ENCODE measurements at places on chromosomes 4 and X.

GRCh38 chrX:28901637-28902036, 314.4 kb downstream of the IL1RAPL1 start:
- no peak for DNase-seq

DNA sequence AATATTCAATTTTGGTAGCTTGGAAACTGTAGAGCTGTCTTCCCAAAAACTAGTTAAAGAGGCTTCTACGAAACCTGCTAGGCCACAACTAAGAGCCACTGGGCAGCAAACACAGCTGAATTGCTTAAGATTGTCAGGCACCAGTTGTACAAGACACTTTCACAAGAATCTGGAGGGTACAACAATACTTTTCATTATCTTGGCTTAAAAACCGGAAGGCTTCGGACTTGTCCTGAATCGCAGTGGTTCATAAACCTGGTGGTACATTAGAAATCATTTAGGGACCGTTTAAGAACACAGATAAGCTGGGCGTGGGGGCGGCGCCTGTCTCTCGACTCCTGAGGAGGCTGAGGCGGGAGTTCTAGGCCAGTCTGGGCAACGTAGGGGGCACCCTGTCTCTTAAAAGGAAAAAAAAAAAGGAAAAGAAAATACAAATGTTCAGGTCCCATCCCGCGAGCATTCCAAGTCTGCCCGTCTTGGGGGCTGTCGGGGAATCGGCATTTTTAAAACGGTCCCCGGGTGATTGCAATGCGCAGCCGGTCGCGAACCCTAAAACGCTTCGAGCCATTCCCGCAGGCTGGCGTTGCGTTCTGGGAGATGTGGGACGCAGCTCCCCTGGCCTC, 763 bp downstream of the PYURF start:
- peak; percentile 19 for DNase-seq

- no peak for DNase-seq
Measured at GRCh38 chr4:1058198-1058996, 47.0 kb downstream of the FGFRL1 start.

GRCh38 chrX:56803850-56804681, 75.0 kb downstream of the NBDY start:
- DNase-seq: no peak

GRCh38 chrX:49249071-49249470, 13.8 kb downstream of the CCDC22 start:
- no peak for DNase-seq

DNA sequence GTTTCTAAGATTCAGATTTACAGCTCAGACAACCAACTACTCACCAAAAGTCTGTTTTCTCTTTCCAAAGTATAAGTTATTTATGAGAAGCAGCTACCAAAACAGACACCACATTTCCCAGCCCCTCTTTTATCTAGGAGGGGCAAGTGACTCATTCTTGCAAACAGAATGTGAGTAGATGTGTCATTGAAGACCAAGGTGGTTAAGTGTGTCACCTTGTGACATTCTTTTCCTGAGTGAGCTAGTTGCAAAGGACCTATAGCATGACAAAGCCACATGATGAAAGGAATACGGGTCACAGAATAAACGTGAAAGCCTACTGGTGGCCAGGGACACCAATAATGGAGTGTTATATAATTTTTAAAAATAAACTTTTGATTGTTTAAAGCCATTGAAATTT, 50.0 kb downstream of the SLC7A11 start:
- no peak for DNase-seq

DNA sequence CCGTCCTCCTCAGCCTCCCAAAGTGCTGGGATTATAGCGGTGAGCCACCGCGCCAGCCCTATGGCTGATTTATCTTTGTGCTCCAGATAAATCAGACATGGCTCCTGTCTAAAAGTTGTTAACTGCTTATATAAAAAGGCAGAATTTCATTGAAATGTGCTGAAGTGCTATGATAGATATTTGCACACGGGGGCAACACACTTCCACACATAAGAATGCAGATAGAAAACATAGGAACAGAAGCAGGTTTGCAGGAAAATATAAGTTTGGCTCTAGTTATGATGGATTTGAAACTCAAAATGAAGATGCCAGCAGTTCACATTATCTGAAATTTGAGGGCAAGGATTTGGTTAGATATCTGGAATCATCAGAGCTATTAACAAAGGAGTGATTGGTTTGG, 163.1 kb upstream of the SLITRK2 start:
- DNase-seq: no peak

DNA sequence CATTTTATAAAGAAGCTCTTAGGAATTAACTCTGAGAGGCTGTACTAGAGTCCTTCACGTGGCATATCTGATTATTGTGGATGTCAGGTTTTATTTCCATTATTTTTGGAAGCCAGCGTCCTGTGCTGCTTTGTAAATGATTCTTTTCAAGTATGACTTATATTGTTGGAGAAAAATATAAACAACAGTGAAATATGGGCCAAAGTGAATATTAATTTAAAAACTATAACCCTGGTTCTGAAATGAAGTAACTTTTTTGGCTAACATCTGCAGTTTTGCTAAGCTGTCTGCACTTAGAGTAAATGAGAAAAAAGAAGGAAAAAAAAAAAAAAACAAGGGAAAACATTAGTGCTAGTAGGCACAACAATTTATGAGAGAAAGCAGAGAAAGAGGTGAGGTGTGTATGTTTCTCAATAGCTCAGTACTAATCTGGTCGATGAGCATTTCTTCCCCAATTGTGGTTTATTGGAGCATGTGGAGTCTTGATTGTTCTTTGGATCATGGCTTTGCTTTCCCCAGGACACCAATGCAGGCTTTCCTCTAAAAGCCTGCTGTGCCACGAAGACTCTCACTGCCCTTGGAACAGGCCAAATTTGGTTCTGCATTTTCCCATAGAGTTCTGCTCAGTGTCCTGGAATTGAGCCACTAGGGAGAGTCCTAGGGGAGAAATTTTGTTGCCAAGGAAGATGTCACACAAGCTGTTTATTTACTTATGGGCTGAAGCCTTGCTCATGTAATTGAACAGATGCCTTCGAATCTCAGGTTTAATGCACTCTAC, 273.3 kb downstream of the DKK2 start:
- DNase-seq: no peak

DNA sequence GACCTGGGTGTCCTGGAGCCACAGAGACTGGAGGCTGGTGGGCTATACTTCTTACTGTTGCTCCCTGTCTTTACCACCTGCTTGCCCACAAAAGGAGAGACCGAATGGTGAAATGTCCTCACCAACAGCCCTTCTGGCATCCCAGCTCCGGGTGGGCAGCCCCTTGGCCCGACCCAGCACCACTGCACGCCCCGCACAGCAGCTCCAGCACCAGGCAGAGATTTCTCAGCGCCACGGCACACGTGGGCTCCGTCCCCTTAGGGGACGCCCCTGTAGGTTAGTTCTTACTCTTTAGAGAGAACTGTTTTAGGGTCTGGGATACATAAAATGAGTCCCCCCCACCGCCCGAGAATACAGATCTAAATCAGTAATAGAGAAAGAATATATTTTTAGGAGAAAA, 158.4 kb upstream of the MAB21L2 start:
- DNase-seq: no peak

DNA sequence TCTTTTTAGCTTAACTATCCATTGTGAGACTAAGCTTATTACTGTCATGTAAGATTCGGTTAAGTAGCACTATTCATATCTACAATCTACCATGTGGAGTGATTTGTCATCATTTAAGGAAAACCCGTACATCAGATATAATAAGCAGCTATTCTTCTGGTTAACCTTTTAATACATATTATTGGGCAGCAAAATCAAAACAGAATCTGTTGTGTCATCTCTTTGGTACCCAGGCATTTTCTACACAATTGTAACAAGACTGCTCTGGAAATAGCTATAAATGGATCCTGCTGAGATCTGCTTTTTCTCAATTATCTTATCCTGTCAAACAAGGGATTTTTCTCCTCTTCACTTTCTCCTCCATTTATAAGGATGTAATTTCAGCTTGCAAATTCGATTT, 521.5 kb upstream of the MAGEB2 start:
- no peak for DNase-seq

GRCh38 chr4:139441029-139441428, 12.9 kb upstream of the RAB33B start:
- DNase-seq: no peak

- DNase-seq: no peak
Measured at GRCh38 chrX:69627744-69628143, 11.8 kb downstream of the EDA start.

DNA sequence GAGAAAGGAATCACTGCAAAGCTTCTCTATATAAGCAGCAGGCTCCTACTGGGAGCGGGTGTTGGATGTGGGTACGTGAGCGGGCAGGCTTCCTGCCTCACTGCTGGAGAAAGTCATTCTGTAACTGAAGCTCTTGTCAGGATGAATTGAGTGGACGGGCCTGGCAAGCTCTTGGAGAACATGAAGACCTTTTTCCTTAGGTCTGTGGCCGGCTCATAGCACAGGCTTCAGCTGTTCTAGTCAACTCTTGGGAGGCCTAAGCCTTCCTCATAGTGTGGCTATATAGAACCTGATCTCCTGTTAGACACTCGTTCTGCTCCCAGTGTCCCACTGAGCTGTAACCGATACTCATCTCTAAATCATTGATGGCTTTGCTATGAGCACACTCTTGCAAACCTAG, 108.2 kb upstream of the GPC4 start:
- no peak for DNase-seq
